ENCODE measurements at places on chromosomes 11 and 22. TPM values are rescaled to one million over a fixed set of nuclear protein-coding genes. Genes with fewer than 3 reads are reported as not detected.

Gene TMEM25
- total RNA-seq = 18.5 TPM

Gene IRAG1
- not detected for total RNA-seq

Gene MMP10
- not detected for total RNA-seq

Gene MS4A4E
- total RNA-seq = not detected

Gene UPK3A
- total RNA-seq = not detected

Gene MYO18B
- 0.22 TPM for total RNA-seq

Gene PIWIL4
- 1.3 TPM for total RNA-seq

Gene CHRNA10
- 0.33 TPM for total RNA-seq

Gene BATF2
- not detected for total RNA-seq

- DNase-seq = no peak
These were observed 1351.9 kb downstream of the BRD1 start for GRCh38 chr22:48475661-48476345.

GRCh38 chr22:26615149-26615548 lies 2.7 kb downstream of the CRYBB1 start:
- no peak for DNase-seq

DNA sequence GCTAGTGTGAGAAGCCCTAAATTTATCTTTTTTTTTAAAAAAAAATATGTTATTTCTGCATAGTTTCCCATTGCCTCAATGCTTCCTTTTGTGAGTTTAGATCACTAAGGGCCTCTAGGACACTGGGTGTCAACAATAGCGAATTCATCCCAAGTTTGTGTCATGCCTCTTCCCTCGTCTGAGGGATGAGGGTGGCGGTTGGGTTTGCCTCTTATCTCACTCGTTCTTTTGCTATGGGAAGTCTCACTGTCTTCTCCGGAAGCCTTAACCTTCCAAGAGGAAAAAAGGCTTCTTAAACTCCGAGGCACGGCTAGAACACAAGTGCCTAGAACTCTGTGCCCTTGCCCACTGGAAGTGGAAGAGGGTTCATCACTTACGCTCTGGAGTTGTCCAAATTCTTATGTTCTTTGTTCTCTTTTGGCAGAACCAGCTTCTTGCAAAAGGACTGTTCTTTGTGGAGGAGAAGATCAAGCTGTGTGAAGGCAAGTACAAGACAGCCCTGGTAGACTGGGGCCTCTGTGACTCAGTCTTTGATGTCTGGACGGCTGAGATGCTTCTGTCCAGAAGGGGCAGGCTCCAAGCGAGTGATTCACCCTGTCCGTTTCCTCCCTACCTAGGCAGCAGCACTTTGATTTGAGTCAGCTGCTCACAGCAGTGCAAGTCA lies 78.5 kb downstream of the TRAF6 start:
- peak; percentile 15 for DNase-seq

GRCh38 chr11:68998390-68998911 lies 14.6 kb downstream of the MRGPRF start:
- no peak for DNase-seq

DNA sequence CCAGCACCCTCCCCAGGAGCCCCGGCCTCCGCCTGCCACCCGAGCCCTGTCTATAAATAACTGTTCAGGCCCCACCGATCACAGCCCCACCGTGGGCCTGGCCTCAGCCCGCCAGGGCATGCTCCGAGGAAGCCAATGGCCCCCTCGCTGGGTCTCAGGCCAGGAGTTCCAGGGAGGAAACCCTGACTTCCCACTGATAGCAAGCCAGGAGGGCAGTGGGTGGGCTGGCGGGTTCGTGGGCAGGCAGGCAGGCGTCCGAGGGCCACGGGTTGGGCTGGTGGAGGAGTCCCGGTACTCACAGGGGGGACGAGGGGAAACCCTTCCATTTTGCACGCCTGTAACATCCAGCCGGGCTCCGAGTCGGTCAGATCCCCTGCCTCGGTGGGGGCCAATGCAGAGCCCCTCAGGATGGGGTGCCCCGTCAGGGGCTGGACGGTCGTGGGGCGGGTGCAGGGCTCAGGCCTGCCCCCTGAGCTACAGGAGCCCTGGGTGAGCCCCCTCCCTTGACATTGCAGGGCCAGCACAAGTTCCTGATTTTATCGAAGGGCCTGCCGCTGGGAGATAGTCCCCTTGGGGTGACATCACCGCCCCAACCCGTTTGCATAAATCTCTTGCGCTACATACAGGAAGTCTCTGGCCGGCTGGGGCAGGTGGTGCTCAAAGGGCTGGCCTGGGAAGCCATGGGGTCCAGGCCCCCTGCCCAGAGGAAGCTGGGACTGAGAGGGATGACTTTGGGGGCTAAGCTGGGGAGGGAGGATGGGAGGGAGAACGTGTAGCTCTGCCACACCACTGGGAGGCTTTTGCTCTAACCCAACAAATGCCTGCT lies at the start of gene SPI1:
SPI1 (minus strand) TSS at position 538 of the 826 bp plus-strand sequence; CDS start at position 344, 194 bp downstream.
- DNase-seq = no peak

GRCh38 chr11:9775398-9775779 lies 111.5 kb downstream of the SWAP70 start:
- no peak for DNase-seq

- peak; percentile 94 for DNase-seq
These were observed 873 bp upstream of the SCO2 start for GRCh38 chr22:50526108-50526833.

GRCh38 chr11:19187114-19187832 lies 14.5 kb downstream of the CSRP3 start:
- no peak for DNase-seq

- no peak for DNase-seq
These were observed 25.7 kb downstream of the CASP5 start for GRCh38 chr11:104997288-104997687.

DNA sequence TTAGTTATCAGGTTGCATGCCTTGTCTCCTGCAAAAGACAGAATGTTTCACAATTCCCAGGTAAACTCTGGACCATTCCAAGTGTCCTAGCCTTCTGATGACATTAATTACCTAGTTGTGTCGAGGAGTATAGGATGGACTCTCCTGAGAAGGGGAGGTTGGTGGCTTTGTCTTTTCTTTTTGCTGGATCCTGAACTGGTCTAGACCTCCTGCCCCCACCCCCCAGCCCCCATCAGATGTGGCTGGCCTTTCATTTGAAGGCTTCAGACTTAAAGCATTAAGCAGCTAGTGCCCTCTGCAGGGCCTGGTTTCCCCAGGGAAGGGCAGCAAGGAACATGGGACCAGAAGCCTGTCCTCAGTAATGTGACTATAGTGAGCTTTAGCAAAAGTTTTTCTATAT lies 9.7 kb downstream of the MCAM start:
- no peak for DNase-seq

GRCh38 chr11:63937713-63938478 lies 906 bp upstream of the NAA40 start:
- no peak for DNase-seq

- DNase-seq = no peak
These were observed 159.9 kb upstream of the TENM4 start for GRCh38 chr11:79600711-79601110.

DNA sequence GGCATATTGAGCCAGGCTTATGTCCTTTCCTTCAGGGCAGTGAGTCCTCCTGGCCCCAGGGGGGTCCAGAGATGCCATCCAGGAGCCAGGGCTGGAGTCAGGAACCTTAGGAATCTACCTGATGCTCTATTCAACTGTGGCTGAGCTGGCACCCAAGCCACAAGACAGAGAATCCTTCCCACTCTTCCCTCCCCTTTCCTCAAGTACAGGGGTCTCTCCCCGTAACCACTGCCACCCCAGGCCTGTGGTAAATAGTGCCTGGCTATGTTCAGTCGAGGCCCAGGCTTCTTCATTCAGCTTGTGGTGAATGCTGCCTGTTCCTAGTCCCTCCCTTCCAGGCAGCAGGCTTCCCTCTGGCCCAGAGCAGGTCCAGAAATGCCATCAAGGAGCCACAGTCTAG lies 45.5 kb upstream of the THY1 start:
- no peak for DNase-seq

GRCh38 chr11:6062691-6063358 lies 32.3 kb upstream of the OR56A1 start:
- no peak for DNase-seq

DNA sequence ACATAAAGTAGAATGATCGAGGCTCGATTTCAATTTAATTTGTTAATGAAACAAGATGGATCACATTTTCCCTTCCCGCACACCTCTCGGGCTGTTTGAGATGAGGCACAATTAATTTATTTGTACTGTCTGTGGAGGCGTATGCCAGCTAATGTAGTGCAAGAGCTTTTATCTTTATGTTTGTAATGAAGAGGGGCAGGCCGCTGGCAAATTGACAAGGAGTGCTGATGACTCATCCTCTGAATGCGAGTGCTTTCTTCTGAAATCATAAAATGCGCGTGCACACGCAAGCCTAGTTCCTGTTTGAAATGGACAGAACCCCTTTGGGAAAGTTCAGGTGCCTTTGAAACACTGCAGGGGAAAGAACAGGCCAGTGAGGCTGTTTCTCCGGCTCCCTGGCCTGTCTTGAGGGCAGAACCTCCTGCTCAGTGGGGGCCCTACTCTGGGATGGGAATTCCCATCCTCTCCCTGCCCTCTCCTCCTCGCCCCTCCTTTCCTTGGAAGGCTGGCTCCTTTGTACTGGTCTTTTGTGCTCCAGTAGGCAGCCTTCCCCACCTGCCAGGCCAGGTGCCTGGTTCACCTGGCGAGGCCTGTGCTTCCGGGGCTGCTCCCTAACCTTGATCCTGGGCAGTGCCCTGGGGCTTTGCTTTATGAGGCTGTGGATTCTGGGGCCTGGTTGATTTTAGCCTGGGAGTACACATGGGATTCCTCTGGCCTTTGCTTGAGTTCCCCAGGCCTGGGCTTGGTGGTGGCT lies 50.3 kb downstream of the TEAD1 start:
- DNase-seq = no peak

- no peak for DNase-seq
These were observed 14.7 kb downstream of the IGLL1 start for GRCh38 chr22:23565305-23565914.

- no peak for DNase-seq
These were observed 650.8 kb upstream of the KIRREL3 start for GRCh38 chr11:127651175-127651887.

GRCh38 chr11:26904132-26904531 lies 89.8 kb upstream of the FIBIN start:
- DNase-seq = no peak

- no peak for DNase-seq
These were observed 308.7 kb downstream of the DCDC1 start for GRCh38 chr11:31060880-31061279.

- DNase-seq = no peak
These were observed 129.5 kb upstream of the E2F8 start for GRCh38 chr11:19370100-19370861.

DNA sequence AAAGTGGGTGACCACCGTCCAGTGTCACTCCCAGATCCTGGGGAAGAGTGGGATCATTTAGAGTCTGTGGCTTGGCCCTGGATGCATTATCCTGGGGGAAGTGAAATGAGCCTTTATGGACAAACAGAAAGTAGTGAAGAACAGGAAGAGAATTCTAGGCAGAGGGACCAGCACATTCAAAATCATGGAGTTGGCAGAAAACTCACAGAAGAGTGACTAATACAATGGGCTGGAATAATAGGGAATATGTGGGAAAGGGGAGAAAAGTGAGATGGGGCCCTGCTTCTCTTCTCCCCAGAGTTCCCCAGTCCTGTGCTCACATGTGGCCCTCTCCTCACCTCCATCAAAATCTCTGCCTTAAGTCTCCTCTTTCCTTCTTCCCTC lies 84.3 kb downstream of the CCDC81 start:
- DNase-seq = no peak

GRCh38 chr11:70717936-70718595 lies 319.7 kb downstream of the CTTN start:
- DNase-seq = no peak
